ENCODE measurements at places on chromosomes 4 and X.

GRCh38 chrX:132786217-132786616 lies 172.2 kb downstream of the HS6ST2 start:
- DNase-seq = no peak

- DNase-seq = no peak
Observed at GRCh38 chr4:147597561-147597960, 19.6 kb upstream of the TMEM184C start.

DNA sequence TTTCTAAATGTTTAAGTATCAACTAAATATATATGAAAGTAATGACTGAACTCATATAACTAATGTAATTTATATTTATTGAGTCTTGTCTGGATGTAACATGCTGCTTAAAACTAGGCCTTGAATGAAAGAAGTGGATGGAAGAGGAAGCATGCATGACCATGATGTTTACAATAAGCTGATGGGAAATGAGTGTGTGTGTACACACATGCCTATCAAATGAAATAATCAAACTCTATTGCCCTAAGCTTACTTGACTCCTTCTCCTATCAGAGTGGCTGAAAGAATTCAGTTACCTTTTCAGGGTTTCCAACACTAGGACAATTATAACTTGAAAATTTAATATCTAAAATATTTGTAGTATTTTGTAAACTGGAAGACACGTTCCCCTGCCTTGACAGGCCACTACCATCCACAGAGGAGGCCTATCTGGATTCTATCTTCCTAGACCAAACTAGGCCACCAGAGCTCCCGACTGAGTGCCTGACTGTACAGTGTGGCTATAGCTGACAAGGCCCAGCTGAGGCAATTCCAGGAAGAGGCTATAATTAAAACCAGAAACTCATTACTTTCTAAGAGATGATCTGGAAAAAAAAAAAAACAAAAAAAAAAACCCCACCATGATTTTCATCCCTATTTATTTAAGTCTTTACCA lies 7.6 kb downstream of the ARSJ start:
- no peak for DNase-seq

DNA sequence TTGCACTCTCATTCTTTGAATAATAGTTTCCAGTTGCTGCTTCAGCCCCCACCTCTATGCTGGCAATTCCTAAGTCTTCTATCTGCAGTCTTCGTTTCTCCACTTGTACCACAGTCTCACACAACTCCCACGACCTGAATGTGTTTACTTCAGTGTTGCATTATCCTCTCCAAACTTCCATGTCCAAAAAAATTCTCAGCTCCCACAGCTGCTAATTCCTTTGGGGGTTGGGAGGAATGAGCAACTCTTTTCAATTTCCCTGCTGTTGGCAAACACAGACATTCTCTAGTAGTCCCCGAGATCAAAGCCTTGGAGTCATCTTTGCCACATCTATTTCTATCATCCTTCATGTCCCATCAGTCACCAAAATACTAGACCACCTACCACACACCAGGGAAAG lies 14.4 kb upstream of the CDS1 start:
- no peak for DNase-seq

- no peak for DNase-seq
Observed at GRCh38 chrX:113384628-113385027, 544.0 kb upstream of the AMOT start.

DNA sequence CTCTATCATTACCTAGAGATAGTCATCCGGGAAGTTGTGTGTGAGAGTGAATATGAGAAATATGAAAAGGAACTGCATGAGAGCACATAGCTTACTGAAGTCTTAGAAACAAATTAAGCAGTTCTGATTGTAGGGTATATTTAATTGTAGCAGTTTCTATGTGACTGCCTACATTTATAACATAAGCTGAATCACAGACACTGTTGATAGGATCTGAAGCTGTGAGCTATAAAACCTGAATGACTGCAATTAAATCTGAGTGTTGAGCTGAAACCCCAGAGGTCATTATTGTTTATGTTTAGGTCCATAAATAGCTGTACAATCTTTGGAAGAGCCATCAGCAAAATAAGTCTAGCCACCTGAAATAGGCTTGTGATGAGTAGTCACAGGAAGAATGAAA lies 210.1 kb upstream of the CXCL13 start:
- DNase-seq = no peak

DNA sequence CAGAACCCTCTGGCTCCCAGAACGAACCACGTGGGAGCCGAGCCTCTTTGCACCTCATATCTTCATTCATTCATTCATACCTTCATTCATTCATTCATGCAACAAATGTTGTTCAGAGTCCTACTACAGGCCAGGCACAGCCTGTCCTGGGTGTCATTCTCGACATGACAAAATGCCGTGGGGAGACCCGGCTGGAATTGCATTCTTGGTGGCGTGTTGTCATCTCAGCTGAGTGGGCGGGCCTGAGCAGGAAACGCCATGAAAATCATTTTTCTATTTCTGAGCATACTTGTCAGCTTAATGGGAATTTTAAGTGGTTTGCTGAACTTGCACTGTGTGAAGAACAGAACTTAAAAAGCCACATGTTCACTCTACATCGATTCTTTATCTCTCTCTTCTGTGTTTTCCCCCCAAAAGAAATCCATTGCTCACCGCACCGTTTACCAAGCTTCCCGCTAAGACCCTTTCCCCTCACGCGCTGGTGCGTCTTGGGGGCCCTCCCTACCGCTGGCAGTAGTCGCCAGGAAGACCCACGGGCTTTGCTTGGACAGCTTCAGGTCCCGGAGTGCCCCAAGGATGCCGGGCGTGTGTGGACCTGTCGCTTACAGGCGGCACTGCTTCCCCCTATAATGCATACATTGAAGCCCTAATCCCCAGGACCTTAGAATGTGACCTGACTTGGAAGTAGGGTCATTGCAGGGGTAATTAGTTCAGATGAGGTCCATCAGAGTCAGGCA lies 41.6 kb upstream of the HMX1 start:
- no peak for DNase-seq

GRCh38 chrX:16638533-16638932 lies 11.4 kb upstream of the S100G start:
- no peak for DNase-seq

DNA sequence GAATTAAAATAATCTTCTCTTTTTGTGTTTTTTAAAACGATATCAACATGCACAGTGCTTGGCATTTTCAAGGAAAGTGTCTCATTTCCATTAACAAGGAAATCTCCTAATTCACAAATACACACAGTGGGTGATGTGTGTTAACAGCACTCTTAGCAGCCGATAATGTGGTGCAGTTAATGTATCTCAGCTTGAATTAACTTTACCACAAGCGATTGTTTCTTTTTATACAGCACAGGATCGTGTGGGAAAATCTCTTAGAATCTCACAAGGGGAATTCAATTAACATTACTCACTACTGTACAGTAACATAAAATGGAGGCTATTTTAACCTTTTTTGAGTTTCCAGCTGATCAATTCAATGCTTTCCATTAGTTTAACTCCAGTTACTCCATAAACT lies 1841.9 kb downstream of the STIM2 start:
- no peak for DNase-seq

GRCh38 chr4:40730091-40730679 lies 19.6 kb upstream of the NSUN7 start:
- DNase-seq = no peak

DNA sequence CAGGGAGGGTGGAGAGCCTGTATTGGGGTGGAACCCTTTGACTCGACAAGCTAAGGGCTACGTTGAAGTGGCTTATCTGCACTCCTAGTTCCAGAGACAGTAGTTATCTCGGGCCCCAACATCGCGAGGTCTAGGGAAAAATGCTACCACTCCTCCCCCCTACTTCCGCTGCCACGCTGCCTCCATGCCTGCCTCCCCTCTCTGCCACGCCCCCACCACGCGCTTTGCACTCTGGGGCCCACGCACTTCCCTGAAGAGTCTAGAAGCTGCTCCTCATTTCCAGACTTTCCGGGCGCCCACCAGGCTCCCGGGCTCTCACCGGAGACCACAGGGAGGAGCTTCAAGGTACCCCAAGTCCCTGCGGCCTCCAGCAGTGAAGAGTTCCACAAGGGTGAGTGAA lies at the start of gene PASD1:
Gene PASD1, plus strand, starts transcription at position 227 of the 400 bp plus-strand sequence. CDS start 37,879 bp downstream, outside the sequence.
- no peak for DNase-seq

DNA sequence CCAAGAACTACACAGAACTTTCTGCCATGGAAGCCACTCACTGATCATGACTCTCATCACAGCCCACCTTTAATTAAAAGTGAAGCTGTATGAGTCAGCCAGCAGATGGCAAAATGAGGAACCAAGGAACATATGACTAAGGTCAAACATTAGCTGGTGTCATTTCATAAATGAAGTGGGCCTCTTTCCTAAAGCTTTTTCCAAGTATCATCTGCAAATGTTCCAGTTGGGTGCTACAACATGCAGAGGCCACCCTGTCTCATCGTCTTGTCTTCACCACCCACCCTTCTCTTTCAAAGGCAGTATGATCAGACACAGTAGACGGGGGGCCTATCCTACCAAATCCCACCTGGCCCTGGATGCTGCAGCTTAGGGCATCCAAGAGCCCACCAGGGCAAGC lies 9.2 kb upstream of the EOLA1 start:
- DNase-seq = no peak

GRCh38 chrX:17415242-17415810 lies 40.3 kb downstream of the NHS start:
- DNase-seq = no peak

DNA sequence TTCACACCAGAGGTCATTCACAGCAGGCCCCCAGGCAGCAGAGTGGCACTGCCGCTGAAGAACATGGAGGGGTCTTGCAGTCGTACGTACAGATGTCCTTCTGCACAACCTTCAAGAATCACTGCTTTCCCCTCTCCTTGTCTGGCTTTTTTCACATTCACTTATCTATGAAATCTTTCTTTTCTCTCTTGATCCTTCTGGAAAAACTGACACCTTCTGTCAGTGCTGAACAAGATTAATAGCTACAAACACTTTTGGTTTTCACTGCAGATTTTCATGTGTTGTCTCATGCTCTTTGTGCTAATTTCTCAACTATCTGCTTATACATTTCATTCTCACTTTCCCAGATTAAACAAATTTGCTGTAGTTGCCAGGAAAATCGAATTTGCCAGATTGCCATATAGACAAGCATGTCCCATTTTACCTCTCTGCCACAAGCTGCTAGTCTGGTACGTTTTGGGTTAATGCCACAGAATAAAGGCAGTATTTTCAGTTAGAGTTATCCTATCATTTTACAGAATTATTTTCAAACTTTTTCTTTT lies 83.1 kb downstream of the RPS3A start:
- DNase-seq = no peak

Data from CD4-positive, alpha-beta T cell treated with Interleukin-1 beta for 1 hour (primary cell).